ENCODE measurements at places on chromosomes 6 and 20.

GRCh38 chr6:42520786-42521607, 42.8 kb upstream of the UBR2 start:
- H3K36me3 ChIP-seq, result no peaks in the 10 kb centered on the region
- peaks cover 23% of the 10 kb centered on the region for H3K4me1 ChIP-seq
- no peaks in the 10 kb centered on the region for H3K27me3 ChIP-seq
- peak; percentile 92 for DNase-seq
- H3K27ac ChIP-seq, result peak overlapping the region; percentile 96

- H3K27me3 ChIP-seq, result no peaks in the 10 kb centered on the region
- no peak for DNase-seq
- H3K36me3 ChIP-seq, result no peaks in the 10 kb centered on the region
These were observed 171.4 kb upstream of the ZNF337 start for GRCh38 chr20:25867776-25868649.

- H3K36me3 ChIP-seq, result no peaks in the 10 kb centered on the region
- no peaks in the 10 kb centered on the region for H3K27me3 ChIP-seq
- no peak overlapping the region for H3K27ac ChIP-seq
- no peak for DNase-seq
These were observed 193.4 kb upstream of the PRDM1 start for GRCh38 chr6:105892577-105893262.

GRCh38 chr6:107154131-107154800, 39.0 kb upstream of the BEND3 start:
- no peaks in the 10 kb centered on the region for H3K36me3 ChIP-seq
- no peaks in the 10 kb centered on the region for H3K4me1 ChIP-seq
- H3K4me3 ChIP-seq, result no peak overlapping the region
- H3K27me3 ChIP-seq, result no peaks in the 10 kb centered on the region

GRCh38 chr6:33676416-33677142, 34.9 kb downstream of the UQCC2 start:
- H3K36me3 ChIP-seq, result peaks cover 31% of the 10 kb centered on the region
- H3K4me1 ChIP-seq, result peaks cover 21% of the 10 kb centered on the region
- no peak for DNase-seq
- H3K27me3 ChIP-seq, result no peaks in the 10 kb centered on the region
- no peak overlapping the region for H3K4me3 ChIP-seq

GRCh38 chr6:54415517-54415916, 107.3 kb downstream of the TINAG start:
- no peak overlapping the region for H3K27ac ChIP-seq
- H3K36me3 ChIP-seq, result no peaks in the 10 kb centered on the region
- peaks cover 11% of the 10 kb centered on the region for H3K4me1 ChIP-seq
- no peaks in the 10 kb centered on the region for H3K27me3 ChIP-seq
- no peak for DNase-seq
- no peak overlapping the region for H3K4me3 ChIP-seq

DNA sequence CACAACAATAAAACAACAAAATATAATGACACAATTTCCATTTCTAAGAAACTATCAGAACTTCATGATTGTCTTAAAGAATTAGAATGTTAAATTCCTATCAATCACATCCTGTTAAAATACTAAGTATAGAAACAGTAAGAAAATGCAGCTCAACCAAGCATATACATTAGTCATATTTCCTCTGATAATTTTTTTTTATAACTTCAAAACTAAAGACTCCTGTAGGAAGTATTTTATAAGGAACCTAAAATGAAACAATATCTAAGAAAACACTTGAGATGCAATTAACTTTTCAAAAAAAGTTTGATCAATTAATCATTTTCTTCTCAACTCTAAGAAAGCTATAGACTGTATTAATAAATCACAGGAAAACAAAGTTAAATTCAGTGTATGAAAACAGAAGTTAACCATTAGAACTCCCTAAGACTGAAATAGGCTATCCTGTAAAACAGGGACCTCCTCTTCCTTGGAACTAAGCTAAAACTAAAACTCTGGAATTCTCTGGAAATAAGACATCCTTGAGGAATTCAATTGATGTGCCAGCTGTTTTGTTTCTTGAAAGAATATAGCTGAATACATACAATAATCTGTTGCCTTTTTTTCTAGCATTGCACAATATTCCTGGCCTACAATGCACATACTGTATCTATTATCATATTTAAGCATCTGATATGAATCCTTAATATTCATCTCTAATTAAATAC, 19.8 kb downstream of the FKBP5 start:
- DNase-seq, result peak; percentile 21
- no peaks in the 10 kb centered on the region for H3K36me3 ChIP-seq
- no peaks in the 10 kb centered on the region for H3K27me3 ChIP-seq
- peak overlapping the region; percentile 23 for H3K4me3 ChIP-seq
- H3K27ac ChIP-seq, result no peak overlapping the region

GRCh38 chr20:57148263-57148662, 118.2 kb downstream of the BMP7 start:
- H3K4me1 ChIP-seq, result no peaks in the 10 kb centered on the region
- H3K36me3 ChIP-seq, result no peaks in the 10 kb centered on the region
- H3K4me3 ChIP-seq, result no peak overlapping the region
- no peak for DNase-seq

DNA sequence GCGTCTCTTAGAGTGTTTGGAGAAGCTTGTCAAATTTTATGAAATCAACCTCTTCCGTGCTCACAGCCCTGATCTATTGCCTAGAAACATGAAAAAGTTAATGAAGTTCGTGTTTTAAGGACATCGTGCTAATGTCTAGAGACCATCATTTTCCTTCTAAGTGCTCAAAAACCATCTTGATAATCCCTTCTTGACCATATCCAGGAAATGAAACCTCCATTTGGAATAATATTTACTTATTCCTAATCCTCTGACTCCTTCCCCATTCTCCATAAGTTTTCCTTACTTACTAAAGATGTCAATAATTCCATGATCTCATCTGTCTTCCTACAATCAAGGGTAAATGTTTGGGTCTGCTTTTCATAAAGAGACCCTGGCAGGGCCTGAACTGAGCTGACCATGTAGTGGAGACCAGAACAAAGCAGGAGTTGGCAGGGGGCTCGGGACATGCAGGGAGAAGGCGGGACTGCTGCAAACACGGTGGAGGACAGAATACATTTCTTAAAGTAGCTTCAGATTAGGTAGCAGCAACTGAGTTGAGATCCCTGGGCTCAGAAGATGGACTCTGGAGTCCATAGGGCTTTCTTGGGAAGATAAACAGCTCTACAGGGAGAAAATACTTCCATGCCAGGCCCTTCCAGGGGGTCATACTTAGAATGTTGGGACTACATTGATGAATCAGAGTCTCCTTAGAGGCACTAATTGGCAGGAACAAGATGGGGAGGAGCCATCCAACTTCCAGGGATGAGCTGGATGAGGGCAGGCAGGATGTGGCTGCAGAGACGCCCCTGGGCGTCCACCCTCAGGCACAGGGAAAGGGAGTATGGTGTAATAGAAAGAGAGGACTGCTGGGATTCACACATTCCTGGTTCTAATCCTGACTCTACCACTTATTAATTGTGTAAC, 100.7 kb downstream of the RIN2 start:
- H3K27me3 ChIP-seq, result no peaks in the 10 kb centered on the region
- DNase-seq, result peak; percentile 38
- H3K4me3 ChIP-seq, result no peak overlapping the region
- peak overlapping the region; percentile 24 for H3K27ac ChIP-seq

- H3K27ac ChIP-seq, result no peak overlapping the region
- no peaks in the 10 kb centered on the region for H3K36me3 ChIP-seq
- H3K4me1 ChIP-seq, result peaks cover 7% of the 10 kb centered on the region
- H3K27me3 ChIP-seq, result no peaks in the 10 kb centered on the region
- no peak overlapping the region for H3K4me3 ChIP-seq
These were observed 326.4 kb upstream of the MARCKS start for GRCh38 chr6:113530769-113531168.

- H3K27me3 ChIP-seq, result no peaks in the 10 kb centered on the region
- H3K4me1 ChIP-seq, result no peaks in the 10 kb centered on the region
- no peak overlapping the region for H3K27ac ChIP-seq
- H3K36me3 ChIP-seq, result no peaks in the 10 kb centered on the region
- no peak for DNase-seq
- no peak overlapping the region for H3K4me3 ChIP-seq
These were observed 10.1 kb downstream of the MAP7 start for GRCh38 chr6:136539967-136540652.

DNA sequence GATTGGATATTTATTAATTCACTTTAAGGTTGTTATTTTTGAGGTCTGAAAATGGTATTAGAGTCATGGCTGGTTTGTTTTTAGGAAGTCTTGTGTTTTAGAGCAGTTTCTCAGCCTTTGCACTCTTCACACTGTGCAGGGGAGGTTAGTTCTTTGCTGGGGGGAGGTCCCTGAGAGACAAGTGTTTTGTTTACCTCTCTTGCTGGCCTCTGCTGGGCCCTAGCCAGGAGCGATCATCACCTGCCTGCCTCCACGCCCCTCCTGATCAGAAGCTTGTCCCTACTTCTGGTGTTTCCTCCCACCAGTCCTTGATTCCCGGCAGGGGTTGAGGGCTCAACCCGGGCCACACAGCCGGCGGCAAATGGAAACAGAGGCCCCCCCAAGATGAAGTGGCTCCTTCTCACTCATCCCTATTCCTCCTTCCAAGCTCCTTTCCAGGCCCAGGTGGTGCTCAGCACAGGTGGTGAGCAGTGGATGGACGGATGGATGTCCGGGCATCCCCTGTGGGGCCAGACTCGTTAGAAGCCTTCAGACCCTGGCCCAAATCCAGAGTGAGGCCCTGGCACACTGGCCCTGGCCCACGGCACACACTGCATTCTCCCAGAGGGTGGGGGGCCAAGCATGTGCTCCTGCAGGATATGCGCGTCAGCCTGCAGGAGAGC, 51.3 kb downstream of the GRM4 start:
- H3K4me1 ChIP-seq, result no peaks in the 10 kb centered on the region
- no peak overlapping the region for H3K4me3 ChIP-seq
- H3K27me3 ChIP-seq, result peaks cover 39% of the 10 kb centered on the region
- no peak for DNase-seq
- no peak overlapping the region for H3K27ac ChIP-seq

DNA sequence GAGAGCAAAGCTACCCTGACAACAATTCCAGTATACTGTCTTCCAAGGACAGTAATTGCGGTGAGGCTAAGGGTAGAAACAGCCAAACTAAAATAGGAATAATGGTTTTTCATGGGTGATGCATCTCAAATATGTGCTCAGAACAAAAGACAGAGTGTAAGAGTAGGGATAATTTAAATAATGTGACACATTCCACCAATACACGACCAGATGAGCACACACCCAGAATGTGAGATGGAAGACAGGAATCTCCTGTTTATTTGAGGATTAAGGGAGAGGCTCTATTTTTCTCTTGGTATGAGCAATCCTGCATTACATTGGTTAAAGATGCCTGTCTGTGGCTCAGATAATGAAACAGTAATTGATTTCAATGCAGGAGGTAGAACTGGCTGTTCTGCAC, 292.9 kb upstream of the ZFP64 start:
- no peak overlapping the region for H3K4me3 ChIP-seq
- DNase-seq, result no peak
- H3K36me3 ChIP-seq, result no peaks in the 10 kb centered on the region

DNA sequence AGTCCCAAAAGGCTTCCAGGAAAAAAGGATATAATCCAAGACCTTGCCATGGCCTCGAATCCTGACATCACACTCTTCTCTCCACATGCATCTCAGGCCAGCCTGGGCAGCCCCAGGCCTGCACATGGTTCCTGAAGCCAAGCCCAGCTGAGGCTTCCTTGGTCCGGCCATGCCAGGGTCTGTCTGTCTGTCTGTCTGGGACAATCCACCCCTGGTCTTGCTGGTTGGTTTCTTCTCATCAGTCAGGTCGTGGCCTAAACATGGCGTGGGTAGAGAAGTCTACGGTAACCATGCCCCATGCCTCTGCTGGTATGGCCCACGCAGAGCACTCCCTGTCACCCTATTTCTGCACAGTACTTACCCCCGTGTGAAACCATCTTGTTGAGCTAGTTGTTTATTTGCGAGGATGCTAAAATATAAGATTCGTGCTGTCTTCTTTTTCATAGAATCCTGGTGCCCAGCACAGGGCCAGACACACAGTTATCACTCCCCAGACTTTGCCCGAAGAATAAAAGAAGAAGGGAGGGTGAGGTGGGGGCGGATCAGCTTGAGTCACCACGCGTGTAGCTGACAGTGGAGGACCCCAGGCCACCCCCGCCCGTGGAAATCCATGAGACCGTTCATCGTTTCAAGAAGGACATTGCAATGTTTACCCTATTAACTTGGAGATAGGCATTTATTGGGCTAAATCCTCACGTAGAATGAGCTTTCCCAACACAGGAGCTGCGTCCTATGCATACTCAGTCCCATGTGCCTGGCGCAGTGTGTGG, 107.2 kb downstream of the RNASET2 start:
- H3K27ac ChIP-seq, result no peak overlapping the region
- no peaks in the 10 kb centered on the region for H3K36me3 ChIP-seq
- DNase-seq, result no peak
- H3K27me3 ChIP-seq, result no peaks in the 10 kb centered on the region
- H3K4me3 ChIP-seq, result no peak overlapping the region
- no peaks in the 10 kb centered on the region for H3K4me1 ChIP-seq

DNA sequence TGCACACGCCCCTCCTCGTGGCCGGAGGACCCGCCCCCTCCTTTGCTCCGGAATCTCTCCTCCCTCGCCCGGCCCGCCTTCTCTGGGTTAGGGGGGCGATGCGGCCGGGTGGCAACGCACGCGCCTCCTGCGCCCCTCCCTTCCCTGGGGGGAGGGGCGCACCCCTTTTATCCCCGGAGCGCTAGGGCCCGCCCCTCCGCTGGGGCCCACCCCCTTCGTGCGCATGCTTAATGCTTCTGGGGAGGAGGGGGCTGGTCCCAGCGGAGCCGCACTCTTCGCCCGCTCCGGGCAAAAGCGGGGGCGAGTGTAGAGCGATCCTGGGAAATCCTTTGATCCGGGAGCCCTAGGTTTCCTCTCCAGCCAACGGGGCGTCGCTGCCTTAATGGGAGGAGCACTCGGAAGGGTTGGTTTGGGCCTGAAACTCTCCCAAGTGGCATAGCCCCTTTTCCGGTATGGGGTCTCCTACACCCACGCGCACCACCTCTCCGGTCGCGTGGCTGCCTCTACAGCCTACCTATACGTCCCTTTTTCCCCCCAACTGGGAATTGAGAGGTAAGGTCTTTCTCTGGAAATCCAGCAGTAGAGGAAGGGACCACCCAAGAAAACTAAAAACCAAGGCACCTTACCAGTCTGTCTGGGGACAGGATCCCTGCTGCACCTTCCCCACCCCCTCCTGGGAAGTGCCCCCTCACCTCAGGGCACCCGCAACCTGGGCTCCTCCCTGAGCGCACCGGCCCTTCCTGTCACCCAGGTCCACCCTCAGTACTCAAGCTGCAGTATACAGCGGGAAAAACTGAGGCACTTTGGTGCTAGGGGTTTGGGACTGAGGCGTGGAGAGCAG, 2.1 kb downstream of the SOX12 start:
- DNase-seq, result peak; percentile 94
- peaks cover 33% of the 10 kb centered on the region for H3K4me1 ChIP-seq
- no peaks in the 10 kb centered on the region for H3K36me3 ChIP-seq
- peak overlapping the region; percentile 1 for H3K27ac ChIP-seq
- H3K4me3 ChIP-seq, result peak overlapping the region; percentile 74

DNA sequence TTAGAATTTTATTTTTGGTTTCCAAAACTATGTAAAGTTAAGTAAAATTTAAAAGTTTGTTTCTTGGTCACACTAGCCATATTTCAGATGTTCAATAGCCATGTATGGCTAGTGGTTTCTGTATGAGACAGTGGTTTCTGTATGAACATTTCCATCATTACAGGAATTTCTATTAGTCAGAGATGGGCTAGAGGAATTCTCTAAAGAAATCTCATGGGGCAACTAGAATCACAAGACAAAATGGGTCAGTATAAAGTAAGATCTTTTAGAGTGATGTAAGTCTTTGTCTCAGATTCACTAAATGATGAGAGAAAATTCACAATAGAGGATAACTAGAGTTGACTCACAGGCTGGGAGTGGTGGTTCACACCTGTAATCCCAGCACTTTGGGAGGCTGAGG, 149.0 kb downstream of the FUT9 start:
- no peaks in the 10 kb centered on the region for H3K27me3 ChIP-seq
- H3K4me3 ChIP-seq, result no peak overlapping the region
- H3K27ac ChIP-seq, result no peak overlapping the region
- H3K36me3 ChIP-seq, result no peaks in the 10 kb centered on the region
- no peaks in the 10 kb centered on the region for H3K4me1 ChIP-seq

Measured in PC-3 (cell line).